ENCODE measurements at places on chromosomes 2 and 18. TPM values are rescaled to one million over a fixed set of nuclear protein-coding genes. Genes with fewer than 3 reads are reported as not detected.

SIX3 gene
- polyA plus RNA-seq: not detected

GRCh38 chr2:237760506-237761502, 37.8 kb upstream of the RBM44 start:
- DNase-seq: no peak

POTEJ gene
- polyA plus RNA-seq: not detected

DNA sequence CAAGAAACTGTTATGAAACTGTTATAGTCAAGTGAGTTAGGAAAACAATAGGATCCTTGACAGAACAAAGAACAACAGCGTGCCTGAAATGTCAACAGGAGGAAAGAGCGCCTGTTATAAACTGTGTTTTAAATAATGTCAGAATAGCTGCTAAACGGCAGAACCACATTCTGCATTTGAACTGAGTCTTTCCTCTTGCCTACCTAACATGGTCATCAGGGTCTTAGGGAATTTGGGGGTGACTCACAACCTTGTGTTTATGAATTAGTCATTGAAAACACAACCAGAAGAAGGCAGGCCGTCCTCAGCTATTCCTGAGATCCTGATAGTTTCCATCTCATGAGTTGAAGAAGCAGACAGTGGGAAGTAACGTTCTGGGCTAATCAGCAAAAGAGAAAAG, 222.0 kb upstream of the FN1 start:
- no peak for DNase-seq

DNA sequence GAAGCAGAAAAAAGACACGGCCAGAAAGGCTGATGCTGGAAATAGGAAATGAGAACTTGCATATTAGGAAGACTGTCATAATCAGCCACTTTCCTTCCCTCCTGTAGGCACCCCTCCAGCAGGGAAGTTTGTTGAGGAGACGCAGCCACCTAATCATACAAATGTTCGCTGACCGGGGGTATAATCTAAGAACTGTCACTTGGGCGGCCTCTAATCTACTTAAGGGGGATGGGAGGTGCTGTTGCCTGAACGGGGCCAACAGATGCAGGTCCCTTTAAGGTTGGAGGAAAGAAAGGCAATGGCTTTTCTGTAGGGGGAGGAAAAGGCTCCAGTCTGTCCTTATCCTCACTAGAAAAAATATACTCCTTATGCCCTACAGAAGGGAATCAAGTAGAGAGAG, 50.6 kb downstream of the DNAJC10 start:
- no peak for DNase-seq

TMEM247 gene
- not detected for polyA plus RNA-seq

All from immature natural killer cell (primary cell).